ENCODE measurements at places on chromosomes 16 and 17.
A peak's percentile ranks its signal among the peaks of the same experiment; 100 is the strongest.

- DNase-seq: no peak
Observed at GRCh38 chr17:7729816-7730215, 12.3 kb downstream of the DNAH2 start.

GRCh38 chr16:84940670-84941551, 70.4 kb downstream of the ZDHHC7 start:
- no peak for DNase-seq

DNA sequence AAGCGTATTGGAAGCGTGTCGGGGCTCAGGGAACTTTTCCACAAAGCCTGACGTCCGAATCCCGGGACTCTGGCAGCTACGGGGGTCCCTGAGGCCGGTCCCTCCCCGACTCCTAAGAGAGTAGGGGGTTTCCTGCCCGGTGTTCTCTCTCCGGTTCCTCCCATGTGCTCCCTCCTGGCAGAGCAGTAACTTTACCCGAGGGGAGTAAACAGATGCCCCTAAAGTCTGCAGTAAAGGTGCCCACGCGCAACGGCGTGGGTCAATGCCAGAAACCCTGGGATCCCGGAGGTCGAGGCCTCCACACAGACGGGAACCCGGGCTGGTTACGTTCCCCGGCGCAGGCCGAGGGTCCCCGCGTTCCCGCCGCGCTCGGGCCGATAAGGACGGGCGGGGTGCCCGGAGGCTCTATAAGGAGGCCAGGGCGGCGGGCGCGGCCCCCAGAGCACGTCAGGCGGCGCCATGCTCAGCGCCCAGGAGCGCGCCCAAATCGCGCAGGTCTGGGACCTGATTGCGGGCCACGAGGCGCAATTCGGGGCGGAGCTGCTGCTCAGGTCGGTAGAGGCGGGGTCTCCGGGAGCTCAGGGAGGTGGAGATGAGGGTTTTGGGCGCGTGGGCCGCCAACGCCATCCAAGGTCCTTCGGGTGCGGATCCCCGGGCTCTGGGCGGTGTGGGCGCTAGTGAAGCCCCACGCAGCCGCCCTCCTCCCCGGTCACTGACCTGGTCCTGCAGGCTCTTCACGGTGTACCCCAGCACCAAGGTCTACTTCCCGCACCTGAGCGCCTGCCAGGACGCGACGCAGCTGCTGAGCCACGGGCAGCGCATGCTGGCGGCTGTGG, at the start of gene HBM:
Gene HBM, plus strand, starts transcription at position 440 of the 836 bp plus-strand sequence. Its CDS starts 20 bp downstream, at position 460.
- no peak for DNase-seq

DNA sequence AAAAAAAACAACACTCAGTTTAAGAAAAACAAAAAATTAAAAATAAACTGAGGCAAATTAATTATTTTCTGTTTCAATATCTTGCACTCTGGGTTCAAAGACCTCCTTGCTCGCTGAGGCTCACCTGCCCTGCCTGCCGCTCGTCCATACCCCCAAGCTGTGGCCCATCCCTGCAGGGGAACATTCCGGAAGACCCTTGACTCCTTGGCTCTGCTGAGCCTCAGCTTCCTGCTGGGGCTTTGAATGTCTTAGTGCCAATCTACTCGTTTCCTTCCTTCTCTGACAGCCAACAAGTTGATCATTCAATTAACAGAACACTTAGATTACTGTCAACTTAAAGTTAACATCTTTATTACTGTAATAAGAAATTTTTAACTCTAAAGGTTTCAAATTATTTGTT, 24.3 kb downstream of the G6PC1 start:
- DNase-seq: no peak

GRCh38 chr16:83031524-83031923, 404.8 kb downstream of the CDH13 start:
- peak; percentile 57 for DNase-seq

GRCh38 chr17:15124746-15125145, 140.4 kb downstream of the PMP22 start:
- no peak for DNase-seq

- no peak for DNase-seq
Observed at GRCh38 chr17:79796444-79796762, 474 bp downstream of the CBX8 start.

GRCh38 chr16:23941025-23941424, 105.2 kb downstream of the PRKCB start:
- no peak for DNase-seq

DNA sequence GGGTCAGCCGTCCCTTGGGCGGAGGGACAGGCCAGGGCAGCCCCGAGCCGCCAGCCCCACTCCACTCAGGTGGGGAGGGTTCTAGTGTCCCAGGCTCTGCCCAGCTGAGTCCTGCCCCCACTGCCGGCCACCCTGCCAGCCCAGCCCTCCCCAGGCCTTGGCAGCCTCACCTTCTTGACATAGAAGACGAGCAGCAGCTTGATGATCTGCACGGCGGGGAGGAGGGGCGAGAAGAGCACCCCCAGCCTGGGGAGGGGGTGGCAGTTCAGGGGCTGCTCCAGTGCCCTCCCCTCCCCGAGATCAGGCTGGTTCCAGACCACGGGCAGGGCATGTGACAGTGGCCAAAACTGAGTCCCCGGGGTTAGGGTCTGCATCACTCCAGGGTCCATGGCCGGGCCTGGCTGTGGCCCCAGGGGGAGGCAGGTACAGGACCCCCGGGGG, 9.7 kb downstream of the TMC6 start:
- no peak for DNase-seq

GRCh38 chr17:28252436-28252835, 66.6 kb upstream of the TMEM97 start:
- peak; percentile 69 for DNase-seq

GRCh38 chr16:88778271-88778525, 6.8 kb downstream of the PIEZO1 start:
- DNase-seq: no peak

DNA sequence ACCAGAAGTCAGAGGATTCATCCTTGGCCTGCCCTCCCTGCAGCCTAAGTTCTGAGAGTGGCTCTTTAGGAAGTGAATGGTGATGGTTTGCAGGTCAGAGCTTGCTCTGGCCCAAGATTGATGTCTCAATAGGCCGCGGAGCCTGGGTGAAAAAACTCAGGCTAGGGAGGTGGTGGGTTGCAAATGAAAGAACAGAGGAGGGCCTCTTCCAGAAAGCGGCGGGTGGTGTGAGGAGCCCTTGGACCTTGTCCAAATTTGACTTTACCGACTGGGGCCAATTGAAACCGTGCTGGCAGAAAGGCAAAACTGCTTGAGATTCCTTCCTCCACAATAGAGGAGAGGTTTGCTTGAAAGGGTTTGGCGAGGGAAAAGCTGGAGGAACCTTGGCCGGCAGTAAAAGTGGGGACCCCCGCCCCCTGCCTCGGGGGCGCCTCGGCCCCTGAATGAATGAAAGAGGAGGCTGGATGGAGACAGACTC, 331.3 kb downstream of the SEC14L1 start:
- no peak for DNase-seq

GRCh38 chr17:15972497-15972951, 27.0 kb downstream of the ZSWIM7 start:
- DNase-seq: no peak

GRCh38 chr17:336110-337021, 16.2 kb downstream of the RPH3AL start:
- peak; percentile 32 for DNase-seq

GRCh38 chr17:43024407-43025289, at the start of gene RND2:
Gene RND2, plus strand, starts transcription at chr17:43025231. Its CDS starts 117 bp downstream, at chr17:43025348.
- DNase-seq: peak; percentile 93

DNA sequence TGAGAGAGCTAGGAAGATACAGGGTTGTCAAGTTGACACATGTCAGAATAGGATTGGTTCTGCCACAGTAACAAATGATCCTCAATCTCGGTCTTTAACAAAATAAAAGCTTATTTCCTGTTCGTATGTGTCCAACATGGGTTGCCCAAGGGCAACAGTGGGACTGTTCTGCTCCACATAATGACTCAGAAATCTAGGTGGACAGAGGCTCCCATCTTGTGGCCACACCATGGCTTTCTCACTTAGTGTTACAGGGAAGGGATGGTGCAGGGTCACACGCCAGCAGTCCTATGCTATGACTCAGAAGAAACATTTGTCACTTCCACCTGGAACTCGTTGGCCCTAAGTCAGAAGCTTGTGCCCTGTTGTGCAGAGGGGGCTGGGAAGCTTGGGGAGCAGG, 364.9 kb downstream of the SNX29 start:
- peak; percentile 95 for DNase-seq

All from kidney tubule cell (primary cell).